ENCODE measurements at places on chromosomes 11 and 22.

GRCh38 chr11:86222081-86222480, 22.5 kb upstream of the EED start:
- DNase-seq, result no peak

DNA sequence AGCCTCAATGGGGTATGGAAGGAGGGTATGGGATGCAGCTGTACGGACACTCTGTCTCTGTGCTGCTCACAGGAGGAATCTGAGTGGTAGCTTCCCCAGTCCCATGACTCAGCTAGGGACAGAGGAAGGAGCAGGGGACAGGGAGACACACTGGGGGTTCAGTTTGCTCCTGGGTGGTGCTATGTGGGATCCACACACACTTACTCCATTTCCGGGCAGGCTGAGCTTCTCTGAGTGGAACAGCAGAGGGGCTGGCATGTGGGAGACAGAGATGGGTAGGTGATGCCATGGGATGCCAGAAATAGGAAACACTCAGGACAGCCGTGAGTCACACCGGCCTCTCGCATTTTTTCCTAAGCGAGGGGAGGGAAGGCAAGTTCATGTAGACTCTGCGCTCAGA, 59.2 kb upstream of the KIRREL3 start:
- DNase-seq, result no peak

GRCh38 chr22:29259253-29259899, 8.4 kb downstream of the RHBDD3 start:
- no peak for DNase-seq

- peak; percentile 56 for DNase-seq
Measured at GRCh38 chr11:68471360-68472340, 11.1 kb downstream of the PPP6R3 start.

GRCh38 chr11:134714021-134714656, 302.1 kb upstream of the B3GAT1 start:
- no peak for DNase-seq

DNA sequence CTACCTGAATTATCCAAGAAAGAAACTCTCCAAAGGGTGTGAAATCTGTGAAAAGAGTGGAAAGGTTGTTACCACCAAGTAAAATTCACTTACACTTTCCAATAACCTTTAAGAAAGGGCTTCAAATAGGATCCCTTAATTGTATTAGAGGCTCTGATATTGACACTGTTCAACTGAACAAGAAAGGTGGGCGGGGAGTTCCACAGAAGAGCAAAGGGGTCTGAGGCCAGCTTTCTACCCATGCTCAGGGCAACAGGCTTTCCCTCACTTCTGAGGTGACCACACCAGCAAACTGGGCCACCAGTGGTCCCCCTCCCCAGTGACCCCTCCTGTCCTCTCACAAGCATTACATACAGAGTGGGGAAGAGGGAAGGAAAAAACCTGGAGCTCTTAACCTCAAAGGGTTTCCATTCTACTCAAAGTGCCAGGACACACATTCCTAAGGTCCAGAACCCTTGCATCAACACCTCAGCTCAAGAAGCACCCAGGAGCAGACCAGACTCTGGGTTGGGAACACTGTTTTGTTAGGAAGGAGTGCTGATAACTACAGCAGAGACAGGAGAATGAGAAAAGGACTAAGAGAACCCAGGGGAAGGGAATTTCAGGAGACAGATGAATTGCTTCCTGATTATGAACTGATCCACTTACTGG, 71.6 kb upstream of the AKIP1 start:
- DNase-seq, result no peak

- DNase-seq, result no peak
Measured at GRCh38 chr11:101478587-101479369, 105.0 kb downstream of the TRPC6 start.

DNA sequence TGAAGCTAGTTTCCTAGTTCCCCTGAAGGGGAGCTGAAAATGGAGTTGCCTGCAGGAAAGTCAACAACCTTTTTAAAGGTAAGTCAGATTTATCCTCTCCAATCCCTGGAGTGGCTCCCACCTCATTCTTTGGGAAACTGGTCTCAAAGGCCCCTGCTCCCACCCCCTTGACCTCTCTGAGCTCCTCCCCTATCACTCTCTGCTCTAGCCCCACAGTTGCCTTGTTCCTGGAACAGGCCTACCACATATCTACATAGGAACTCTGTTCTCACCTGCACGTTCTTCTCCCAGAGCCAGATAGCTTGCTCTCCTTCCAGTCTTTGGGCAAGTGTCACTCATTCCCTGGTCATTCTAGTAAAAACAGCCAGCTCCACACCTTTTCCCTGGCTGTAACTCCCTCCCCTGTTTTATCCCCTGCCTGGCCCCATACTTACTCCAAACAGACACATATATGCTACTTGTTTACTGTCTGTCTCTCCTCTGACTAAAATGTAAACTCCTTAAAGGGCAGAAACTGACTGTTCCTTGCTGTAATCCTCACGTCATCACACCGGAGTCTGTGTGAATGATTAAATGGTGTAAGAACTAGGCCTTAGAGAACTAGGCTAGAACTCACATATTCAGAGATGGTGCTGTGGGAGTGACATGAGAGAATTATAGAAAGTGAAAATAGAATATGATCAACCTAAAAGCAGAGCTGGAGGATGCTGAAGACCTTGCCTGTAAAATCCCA, 53.3 kb downstream of the TCF20 start:
- no peak for DNase-seq

GRCh38 chr11:3199537-3200295, 18.9 kb downstream of the MRGPRG start:
- no peak for DNase-seq

DNA sequence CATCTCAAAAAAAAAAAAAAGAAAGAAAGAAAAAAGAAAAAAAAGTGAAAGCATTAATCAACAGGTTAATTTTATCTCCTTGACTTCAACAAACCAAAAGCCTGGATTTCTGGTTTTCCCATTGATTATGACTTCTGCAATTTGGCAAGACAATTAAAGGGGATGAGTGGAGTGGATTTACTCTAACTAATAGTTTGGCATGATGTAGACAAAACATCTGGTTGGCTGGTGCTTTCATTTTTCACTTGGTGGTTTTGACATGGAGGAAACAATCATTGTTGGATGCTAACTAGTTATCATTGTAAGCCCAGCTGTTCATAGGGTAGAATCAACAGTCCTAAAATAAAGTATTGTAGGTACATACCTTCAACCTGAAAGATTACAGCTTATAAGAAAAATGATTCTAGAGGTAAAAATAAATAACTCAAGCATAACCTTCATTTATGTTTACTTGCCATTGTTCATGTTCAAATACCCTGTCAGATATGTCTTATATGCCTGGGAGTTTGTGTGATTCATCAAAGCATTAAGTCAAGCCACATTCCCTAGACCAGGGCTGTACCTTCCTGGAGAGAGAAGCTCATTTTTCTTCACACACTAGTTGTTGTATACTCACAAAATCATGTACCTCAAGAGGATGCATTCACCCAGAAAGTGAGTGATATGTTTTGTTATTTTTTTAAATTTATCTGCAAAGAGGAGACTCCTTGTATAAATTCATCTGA, 15.1 kb downstream of the FIBIN start:
- no peak for DNase-seq

Measured in activated CD4-positive, alpha-beta T cell treated with anti-CD3 and anti-CD28 coated beads, Interleukin-2, amount 10 ng/mL, durations not matched to agents 7 days and 5 days (primary cell).